ENCODE measurements at places on chromosomes 2 and 18.
A peak's percentile ranks its signal among the peaks of the same experiment; 100 is the strongest.

- no peak for DNase-seq
Observed at GRCh38 chr2:239326831-239327535, 73.8 kb downstream of the HDAC4 start.

DNA sequence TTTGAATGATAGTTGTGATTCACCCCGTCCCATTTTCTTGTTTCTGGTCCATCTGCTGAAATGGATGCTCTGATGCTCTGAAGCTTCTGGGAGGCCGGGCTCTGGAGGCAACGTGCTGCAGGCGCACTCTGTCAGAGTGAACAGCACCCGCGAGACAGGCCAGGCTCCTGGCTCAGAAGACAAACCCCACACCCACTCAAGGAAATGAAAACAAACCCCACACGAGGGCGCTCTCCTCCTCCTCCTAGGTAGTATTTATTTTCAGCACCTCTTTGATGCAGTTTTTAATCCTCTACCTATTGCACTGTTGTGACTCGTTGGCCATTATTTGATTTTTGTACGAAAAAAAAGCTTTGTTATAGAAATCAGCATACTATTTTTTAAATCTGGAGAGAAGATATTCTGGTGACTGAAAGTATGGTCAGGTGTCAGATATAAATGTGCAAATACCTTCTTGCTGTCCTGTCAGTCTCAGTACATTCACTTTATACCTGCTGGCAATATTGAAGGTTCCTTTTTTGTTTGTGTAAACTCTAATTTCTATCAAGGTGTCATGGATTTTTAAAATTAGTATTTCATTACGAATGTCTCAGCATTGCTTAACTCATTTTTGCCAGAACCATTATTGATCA lies 10.3 kb upstream of the CHST10 start:
- DNase-seq, result peak; percentile 47

DNA sequence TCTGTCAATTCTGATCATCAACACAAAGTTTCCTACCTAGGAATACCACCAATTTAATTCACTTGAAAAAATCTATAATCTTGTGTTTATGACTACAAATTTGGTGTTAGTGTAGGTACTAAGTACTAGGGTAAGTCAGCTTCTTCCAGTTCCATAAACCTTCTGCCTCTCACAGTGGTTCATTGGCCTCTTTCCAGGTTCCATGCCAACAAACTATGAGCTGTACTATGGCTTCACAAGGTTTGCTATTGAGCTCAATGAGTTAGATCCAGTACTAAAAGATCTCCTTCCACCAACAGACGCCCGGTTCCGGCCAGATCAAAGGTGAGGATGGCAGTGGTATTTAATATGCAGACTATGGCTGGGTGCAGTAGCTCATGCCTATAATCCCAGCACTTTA lies 58.8 kb downstream of the PRKRA start:
- DNase-seq, result no peak

GRCh38 chr2:175576875-175577274 lies 395.4 kb upstream of the ATP5MC3 start:
- DNase-seq, result no peak

GRCh38 chr2:145460112-145460511 lies 940.2 kb upstream of the ZEB2 start:
- no peak for DNase-seq

GRCh38 chr18:4200399-4200798 lies 254.7 kb downstream of the DLGAP1 start:
- DNase-seq, result no peak

DNA sequence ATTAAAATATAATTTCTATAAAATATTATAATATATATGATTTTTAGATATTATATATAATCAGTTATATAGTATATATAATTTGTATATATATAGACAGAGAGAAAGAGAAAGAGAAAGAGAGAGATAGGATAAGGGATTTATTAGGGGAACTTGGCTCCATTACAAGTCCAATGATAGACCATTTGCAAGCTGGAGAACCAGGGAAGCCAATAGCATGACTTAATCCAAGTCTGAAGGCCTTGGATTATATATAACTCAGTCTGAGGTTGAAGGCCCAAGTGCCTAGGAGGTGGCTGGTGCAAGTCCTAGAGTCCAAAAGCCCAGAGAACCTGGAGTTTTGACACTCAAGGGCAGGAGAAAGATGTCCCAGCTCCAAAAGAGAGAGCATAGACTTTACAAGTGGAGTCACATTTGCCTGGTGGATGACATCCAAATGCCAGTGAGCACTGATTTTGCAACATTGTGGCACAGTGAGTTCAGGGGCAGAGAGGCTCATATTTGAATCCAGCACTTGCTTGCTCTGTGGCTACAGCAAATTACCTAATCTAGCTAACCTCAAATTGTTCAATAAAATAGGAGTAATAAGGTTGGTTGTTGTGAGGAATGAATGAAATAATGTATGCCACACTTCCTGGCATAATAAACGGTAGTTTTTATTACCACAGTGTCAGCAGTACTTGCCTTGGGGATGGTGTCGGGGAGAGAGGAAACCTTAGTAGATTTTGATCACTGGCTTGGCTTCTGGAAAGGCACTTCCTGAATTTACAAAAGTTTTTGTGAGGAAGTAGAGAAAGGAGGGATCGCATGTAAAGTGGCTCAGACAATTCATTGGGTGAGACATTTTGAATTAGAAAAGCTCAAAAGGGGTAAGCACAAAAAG lies 69.6 kb upstream of the CD28 start:
- no peak for DNase-seq

DNA sequence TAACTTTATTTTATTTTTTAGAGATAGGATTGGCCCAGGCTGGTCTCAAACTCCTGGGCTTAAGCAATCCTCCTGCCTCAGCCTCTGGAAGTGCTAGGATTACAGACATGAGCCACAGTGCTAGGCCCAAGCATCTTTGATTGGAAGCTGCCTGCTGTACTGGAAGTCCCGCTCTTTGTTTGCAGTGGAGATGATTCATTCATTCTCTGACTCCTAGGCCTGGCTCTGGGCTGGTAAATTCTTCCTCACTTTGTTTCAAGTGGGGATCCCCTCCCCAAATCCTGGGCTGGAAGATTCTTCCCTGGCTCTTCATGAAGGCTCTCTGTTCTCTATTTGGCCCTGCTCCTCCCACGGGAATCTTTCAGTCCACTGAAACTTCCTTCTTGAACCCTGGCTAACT lies 81.9 kb downstream of the NEURL3 start:
- no peak for DNase-seq

GRCh38 chr2:25685741-25686140 lies 12.4 kb upstream of the DTNB start:
- no peak for DNase-seq

- DNase-seq, result no peak
Observed at GRCh38 chr2:192087398-192087958, 107.3 kb downstream of the TMEFF2 start.

DNA sequence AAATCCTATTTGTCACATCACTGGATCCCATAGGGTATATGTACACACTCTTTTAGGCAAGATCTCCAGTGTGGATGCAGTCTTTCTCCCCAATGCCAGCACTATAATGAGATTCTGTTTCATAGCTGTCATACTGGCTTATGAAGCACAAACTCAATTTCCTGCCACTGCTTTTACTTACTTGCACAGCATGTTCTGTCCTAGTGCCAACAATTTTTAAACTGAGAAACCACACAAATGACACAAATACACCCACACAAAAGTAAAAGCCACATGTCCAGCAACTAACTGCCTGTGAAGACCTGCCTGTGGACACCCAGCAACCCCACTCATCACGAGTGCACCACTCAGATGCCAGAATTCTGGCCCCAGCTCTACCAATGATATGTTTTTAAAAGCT lies 29.6 kb upstream of the RNU4ATAC start:
- DNase-seq, result no peak

- no peak for DNase-seq
Observed at GRCh38 chr2:100137318-100137717, 5.1 kb downstream of the AFF3 start.

GRCh38 chr2:64359892-64360657 lies 93.9 kb upstream of the LGALSL start:
- no peak for DNase-seq

DNA sequence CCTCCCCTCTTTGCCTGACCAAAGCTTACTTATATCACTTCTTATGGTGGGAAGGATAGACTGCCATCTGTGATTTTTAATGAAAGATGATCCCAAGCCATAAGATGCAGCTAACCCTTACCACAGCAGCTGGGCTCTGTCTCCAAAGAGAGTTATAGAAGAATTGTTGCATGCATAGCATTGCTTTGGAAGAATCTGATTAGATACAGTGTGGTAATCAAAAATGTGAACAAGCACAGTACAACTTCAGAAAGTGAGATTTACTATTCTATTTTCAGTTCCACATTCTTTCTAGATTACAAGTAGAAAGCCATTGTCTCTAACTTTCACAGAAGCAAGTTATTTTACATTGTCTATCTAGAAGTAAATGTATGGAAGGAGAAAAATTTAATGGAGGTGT lies 129.0 kb upstream of the ACVR2A start:
- DNase-seq, result no peak

GRCh38 chr2:129799036-129799958 lies 180.2 kb upstream of the RAB6C start:
- no peak for DNase-seq

- no peak for DNase-seq
Observed at GRCh38 chr18:62324181-62324828, 805 bp upstream of the TNFRSF11A start.

GRCh38 chr18:55243857-55244256 lies 284.6 kb upstream of the CCDC68 start:
- DNase-seq, result no peak

- DNase-seq, result no peak
Observed at GRCh38 chr2:158482594-158482993, 25.8 kb downstream of the PKP4 start.

GRCh38 chr2:171271971-171272436 lies 111.3 kb upstream of the TLK1 start:
- no peak for DNase-seq

Measured in GDM1 (cell line).